Glomerular endothelial cell (primary cell): ENCODE measurements at places on chromosomes 12 and 14.
A peak's percentile ranks its signal among the peaks of the same experiment; 100 is the strongest.

GRCh38 chr14:79352076-79352630 is 859.2 kb downstream of the DIO2 start:
- DNase-seq: no peak

DNA sequence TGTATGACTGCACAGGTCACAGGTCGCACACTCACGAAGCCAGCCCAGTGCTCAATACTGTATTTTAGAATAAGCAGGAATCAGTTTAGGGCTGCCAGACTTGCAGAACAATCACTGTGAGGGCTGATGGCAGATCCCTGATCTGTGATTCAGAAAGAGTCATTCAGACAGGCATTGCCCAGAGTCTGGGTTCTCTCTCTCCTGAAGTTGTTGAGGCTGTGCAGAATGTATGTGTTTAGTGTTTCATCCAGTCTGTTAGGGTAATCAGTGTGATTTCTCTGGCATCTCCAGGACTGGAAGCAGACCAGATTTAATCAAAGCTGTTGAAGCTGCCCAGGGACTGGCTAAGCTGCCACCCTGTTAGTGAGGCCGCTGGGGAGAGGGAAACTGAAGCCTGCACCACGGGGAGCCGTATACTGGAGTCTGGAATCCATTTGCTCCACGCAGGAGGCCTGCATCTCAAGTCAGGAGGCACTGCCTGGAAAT is 69.3 kb downstream of the ETV6 start:
- no peak for DNase-seq

DNA sequence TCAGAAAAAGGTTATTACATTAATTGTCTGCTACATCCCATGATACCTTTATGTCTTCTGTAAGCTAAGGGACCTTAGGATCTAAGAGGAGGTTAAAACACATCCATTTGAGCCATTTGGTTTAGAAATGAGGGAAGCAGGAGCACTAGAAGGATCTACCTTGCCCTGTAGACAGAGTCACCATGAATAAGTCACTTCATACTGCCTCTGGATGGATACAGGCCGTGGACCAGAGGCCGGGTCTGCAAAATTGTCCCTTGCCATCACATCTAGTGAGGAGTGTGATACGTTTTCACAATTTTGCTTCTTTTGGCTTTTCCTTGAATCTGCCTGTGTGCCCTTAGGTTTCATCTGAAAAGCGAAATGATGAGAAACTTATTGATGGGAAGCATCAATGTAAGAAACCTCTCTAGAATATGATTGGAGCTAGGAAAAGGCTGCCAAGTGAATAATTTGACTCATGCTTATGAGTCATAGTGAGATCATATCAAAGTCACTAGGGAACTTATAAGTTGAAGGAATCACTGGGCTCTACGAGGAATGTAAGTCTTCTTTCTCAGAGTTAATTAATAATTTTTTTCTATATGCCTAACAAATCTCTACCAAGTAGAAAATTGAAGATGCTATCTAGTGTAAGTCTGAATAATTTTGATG is 10.8 kb downstream of the GLRX5 start:
- DNase-seq: no peak

GRCh38 chr12:72546106-72546505 is 273.9 kb downstream of the TRHDE start:
- DNase-seq: no peak

GRCh38 chr12:100216337-100216736 is 15.7 kb downstream of the ACTR6 start:
- DNase-seq: no peak

DNA sequence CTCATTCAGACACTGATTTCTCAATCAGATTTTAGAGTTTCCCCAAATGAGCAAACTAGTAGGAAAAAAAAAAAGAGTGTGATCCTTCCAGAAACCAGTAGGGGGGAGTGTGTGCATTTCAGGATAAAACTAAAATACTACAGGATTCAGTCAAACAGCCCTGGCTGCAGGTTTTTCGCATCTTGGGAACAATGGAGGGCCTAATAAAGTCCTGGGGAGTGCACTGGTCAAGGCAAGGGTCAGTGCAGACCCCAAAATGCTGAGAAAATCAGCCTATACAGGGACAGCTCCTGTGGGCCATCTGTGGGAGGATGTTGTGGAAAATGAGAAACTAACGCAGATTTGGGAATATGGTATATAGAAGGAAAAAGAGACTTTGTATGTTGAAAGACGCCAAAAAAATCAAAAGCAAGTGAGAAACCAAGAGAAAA is 22.2 kb upstream of the ABCD4 start:
- no peak for DNase-seq

GRCh38 chr12:238736-239398 is 23.8 kb downstream of the SLC6A13 start:
- no peak for DNase-seq

GRCh38 chr14:66306101-66306500 is 180.1 kb upstream of the CCDC196 start:
- no peak for DNase-seq

DNA sequence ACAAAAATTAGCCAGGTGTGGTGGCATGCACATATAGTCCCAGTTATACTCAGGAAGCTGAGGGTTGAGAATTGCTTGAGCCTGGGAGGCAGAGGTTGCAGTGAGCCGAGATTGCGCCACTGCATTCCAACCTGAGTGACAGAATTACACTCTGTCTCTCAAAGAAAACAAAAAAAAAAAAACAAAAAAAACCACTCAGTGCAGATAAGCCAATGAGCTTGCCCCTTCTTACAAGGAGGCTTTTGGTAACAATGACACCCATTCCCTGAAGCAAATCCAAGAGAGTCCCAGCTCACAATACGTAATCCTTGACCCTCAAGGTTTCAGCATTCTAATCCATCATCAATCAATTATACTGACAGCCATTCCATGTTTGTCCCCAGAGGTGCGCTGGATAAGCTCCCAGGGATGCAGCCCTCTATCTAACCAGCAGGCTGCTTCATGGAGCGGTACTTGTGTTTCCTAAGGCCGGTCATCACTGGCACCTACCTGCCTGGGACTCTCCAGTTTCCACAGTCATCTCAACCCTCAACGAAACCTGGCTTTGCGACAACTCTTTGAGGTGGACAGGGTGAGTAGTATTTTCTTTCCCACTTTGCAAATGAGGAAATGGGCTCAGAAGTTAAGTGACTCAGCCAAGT is 12.4 kb downstream of the GCN1 start:
- no peak for DNase-seq

DNA sequence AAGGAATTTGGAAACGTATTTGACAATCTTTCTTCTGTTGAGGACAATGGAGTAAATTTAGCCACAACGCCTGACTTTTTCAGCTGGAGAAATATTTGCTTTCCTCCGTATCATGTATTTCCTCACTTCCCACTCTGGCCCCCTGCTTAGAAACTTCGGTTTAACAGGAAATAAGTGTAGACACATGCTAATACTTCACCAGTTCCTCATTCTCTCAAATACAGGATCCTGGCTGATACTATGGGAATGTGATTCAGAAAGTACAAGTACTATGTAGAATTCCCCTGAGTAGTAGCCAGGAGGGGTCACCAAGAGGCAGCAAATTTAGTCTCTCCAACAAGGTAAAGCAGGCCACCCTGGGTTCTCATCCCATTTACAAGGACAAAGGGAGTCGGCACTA is 58.0 kb downstream of the FAR2 start:
- DNase-seq: peak; percentile 50

- DNase-seq: no peak
Measured at GRCh38 chr14:35999294-35999693, 173.2 kb downstream of the BRMS1L start.

GRCh38 chr12:131589221-131589897 is 121.5 kb upstream of the SFSWAP start:
- no peak for DNase-seq

GRCh38 chr12:9760699-9761418 is at the start of gene CD69:
Gene CD69 (minus strand): TSS chr12:9760901. CDS start chr12:9760820, 81 bp downstream.
- no peak for DNase-seq

DNA sequence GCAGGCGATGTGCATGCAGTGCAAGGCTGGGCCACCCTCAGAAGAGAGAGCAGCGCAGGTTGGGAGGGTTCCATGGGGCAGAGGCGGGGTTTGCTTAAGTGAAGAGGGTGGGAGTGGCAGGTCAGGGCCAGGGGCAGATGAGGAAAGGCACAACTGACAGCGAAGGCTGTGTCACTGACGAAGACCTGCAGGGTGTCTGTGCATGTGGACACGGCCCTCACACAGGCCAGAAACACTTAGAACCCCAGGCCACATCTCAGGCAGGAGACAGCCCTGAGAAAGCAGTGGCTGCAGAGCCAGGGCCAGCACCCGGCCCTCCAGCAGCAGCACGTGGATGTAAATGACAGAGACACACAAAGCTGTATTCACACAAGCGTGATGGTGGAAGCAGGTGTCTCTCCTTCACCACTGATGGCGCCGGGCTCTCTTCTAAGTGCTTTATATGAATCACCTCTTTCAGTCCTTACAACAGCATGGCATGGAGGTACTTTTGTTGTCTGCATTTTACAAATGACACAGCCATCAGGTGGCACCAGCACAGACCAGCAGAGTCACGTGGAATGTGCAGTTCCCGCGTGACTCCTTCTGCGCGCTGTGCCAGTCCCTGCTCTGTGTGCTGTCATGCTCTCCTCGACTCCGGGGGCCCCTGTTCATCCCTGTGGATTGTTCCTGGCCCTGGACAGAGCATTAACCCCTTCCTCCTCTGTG is 54.6 kb downstream of the TSPAN11 start:
- no peak for DNase-seq

DNA sequence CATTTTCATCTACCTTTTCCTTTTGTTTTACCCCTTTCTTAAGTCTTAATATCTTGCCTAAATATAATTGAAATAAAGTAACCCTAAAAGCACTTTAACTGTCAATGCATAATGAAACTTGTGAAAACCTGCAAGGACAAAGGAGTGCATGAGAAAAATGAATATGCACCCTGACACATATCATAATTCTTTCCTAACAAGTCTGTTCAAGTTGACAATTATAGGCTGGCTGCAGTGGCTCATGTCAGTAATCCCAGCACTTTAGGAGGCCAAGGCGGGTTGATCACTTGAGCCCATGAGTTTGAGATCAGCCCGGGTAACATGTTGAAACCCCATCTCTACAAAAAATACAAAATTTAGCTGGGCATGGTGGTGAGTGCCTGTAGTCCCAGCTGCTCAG is 65.4 kb downstream of the FGD6 start:
- no peak for DNase-seq

- DNase-seq: no peak
Measured at GRCh38 chr14:71672596-71672995, 259.6 kb upstream of the RGS6 start.

GRCh38 chr12:76719171-76720041 is 44.5 kb upstream of the ZDHHC17 start:
- DNase-seq: no peak

DNA sequence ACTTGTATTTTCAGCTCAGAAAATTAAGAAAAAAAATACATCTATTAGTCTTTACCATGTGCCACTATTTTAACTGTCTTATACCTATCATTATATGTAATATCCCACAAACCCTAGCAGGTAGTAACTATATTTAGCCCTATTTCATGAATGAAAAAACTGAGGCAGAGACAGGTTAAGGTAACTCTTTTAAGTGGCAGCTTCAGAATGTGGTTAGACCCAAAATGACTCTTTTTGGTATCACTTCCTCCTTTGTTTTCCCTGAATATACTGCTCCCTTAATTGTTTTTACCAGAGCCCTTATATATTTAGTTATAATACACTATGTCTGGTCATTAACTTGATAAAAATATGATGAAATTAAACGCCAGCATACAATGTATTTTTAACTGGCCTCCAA is 235.6 kb upstream of the RPL10L start:
- no peak for DNase-seq
